ENCODE measurements at places on chromosomes 4 and X.

DNA sequence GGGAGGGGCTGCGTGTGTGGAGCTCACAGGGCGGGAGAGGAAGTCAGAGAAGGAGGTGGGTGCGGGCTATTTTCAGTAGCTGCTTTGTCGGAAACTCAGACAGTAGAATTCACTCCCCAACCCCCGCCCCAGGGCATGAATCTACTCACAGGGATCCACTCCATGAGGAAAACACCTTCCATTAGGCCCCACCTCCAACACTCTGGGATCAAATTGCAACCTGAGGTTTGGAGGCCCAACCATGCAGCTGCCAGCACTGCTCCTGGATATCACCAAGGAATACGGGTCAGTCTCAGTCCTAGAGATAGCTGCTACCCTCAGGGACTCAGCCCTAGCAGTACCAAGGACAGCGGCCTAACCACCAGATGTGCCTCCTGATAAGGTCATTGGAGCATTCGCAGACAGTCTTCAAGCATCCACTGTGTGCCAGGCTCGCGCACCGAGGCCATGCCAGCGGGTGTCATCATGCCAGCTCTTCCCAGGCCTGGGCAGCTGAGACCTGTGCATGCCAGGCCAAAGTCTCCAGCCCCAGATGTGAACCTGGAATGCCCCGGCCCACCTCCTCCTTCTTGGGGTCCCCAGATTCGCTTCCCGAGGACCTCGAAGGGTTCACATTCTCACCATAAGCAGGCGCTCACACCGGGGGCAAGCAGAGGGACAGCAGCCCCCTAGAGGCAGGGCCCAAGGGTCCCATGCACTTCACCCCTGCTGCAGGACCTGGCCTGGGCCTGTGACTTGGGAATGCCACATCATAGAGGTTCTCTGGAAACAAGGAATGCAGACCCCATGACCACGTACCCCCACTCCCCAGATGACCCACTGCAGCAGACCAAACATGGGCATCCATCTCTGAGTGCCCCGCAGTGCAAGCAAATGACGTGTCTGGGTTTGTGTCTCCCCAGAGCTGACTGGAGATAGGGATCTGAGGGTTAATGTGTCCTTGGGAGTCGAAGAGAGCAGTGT lies 102.3 kb downstream of the ADRA2C start:
- no peak for DNase-seq

DNA sequence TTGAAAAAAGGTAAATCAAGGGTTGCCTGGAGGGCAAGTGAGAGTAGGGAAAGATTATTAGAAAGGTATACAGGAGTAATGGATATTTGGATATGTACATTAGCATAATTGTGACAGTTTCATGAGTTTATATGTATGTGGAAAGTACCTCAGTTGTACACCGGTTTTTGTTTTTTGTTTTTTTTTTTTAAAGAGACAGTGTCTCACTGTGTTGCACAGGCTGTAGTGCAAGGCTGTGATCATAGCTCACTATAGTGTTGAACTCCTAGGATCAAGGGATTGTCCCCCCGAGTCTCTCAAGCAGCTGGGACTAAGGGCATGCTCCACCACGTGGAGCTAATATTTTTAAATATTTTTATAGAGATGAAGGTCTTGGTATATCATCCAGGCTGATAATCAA lies 15.3 kb upstream of the HPGD start:
- DNase-seq = no peak

DNA sequence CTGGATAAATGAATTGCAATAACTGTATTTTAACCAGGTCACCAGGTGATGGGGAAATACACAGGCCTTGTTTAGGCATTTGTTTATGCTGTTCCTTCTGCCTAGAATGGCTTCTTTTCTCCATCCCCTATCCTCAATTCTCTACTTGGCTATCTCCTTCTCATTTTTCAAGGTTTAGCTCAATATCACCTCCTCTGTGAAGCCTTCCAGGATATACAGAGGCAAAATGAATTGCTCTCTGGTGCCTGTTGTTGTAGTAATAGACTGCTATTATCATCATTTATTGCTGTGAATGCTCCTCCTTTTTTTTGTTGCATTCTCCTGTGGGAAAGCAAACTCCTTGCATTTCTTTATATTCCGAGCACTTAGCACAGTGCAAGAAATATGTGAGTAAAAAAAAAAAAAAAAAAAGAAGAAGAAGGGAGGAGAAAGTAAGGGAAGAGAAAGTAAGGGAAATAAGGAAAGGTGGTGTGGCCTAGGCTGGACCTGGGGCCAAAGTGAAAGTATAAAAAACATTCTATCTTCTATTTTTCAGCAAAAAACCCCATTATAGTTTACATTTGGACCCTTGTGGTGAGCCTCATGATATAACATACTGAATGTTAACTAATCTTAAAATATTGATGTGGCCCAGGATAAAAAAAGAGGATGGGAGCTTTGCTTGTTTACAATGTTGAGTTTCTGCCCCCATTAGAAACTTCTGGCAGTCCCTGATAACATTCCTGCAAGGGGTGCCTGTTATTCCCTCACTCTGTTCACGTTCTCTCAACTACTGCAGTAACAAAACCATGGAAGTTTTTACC lies 6.3 kb upstream of the STK26 start:
- DNase-seq = no peak

DNA sequence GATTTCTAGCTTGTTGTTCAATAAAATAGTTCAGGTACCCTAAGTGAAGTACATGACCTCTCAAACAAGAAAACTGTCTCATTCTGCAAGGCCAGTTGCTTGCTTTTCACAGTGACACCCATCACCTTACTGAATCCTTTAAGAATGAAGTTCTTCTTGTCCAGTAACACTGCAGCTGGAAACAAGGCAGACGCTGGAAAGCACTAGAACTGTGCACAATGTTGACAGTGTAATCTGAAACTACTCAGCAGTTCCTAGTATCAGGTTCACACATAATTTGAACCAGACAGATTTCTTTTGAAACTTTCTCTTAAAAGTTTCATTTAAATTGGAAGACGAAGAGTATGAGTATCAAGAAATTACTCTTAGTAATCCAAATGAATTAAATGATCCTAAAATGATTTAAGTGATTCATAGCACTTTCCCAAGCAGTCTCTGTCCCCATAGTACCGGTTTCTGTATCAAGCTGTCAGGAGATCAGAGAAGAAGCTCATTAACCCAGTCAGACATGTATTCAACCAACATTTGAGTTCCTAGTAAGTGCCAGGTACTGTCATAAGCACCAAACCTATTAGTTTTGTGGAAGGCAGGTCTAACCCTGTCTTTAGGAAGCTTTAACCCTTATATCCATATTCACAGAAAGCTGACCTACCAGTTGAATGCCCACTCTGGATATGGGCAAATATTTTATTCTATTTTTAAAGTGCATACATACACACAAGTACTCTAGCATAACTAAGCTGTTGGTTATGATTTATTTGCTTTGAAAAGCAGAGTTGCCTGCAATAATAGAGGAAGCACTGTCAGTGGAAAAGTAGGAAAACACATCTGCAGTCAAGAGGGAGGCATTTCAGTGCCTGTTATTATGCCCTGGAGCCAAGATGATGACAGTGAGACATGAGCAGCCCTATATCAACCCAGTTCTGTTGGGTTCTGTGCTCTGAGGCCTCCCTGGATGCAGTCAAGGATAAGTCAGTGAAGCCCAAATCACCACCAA lies 63.6 kb downstream of the PALLD start:
- DNase-seq = no peak

DNA sequence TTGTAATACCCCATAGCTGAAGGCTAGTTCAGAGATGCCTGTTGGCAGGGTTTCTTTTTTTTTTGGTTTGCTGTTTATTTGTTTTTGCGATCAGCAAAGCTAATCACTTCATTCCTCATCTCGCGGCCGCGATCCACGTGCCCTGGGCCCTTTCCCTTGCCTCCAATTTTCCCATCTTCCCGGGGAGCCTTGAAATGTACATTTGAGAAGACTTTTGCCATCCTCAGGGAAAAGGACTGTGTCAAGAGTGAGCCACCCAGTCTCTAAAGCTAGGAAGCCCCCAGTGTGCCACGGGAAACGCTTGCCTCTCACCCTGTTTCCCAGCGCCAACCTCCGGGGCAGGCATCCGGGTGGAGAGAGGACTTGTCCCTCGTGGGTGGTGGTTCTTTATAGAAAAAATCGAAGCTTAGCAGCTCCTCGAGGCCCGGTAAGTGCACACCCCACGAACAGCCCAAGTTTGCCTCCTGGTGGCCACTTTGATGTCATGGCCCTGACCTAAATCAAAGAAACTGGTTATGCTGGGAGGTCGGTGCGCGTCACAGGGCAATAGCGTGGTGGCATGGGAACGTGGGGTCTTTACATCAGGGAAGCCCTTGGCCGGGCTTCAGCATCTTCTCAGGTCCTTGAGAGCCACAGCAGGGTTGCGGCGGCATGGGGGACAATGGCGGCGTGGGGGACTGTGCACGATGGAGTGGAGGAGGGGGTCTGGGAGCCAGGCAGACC lies 42.0 kb downstream of the MAP7D3 start:
- DNase-seq = no peak

- no peak for DNase-seq
These were observed 16.8 kb downstream of the CT47C1 start for GRCh38 chrX:119089619-119090018.

- DNase-seq = no peak
These were observed 9.7 kb upstream of the EOLA2 start for GRCh38 chrX:149948016-149948415.

GRCh38 chrX:74242050-74242449 lies 61.9 kb upstream of the ZCCHC13 start:
- DNase-seq = no peak

- peak; percentile 77 for DNase-seq
These were observed 30.5 kb downstream of the CXCL8 start for GRCh38 chr4:73770917-73771316.

DNA sequence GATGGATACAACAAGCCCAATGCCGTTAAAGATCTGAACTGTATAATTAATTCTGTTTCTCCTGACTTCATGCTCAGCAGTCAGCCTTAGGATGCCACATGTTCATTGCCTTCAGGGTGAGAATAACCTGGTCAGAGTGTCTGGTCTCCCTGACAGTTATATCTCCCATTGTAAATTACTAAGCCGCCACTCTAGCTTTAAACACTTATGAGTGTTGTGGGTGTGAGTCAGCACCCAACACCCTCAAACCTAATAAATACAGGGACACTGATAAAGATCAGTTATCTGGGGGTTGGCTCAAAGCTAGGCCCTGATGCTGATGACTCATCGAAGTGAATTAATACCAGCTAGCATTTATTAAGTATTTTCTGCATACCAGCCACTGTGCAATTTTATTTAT lies 64.9 kb upstream of the DYNLT3 start:
- DNase-seq = no peak

DNA sequence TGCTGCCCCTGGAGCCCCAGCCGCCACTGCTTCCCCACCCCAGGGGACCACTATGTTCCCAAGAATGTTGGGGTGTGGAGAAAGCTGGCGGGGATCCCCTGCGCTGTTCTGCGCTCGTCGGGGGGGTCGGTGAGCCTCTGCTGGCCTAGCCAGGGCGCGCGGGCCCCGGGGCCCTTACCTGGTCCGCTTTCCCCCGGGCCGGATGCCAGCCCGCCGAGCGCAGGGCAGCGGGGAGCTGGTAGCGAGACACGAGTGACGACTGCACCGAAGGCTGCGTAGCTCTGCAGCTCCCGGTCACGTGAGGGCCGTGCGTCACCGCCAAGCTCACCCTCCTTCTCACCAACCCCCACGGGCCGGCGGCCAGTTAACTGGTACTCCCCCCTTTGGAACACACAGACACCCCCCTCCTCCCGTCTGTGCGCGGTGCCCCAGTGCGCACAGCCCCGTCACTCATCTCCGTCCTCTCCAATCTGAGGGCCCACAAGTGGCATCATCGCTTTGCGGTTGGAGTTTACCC lies at the start of gene BEX1:
Gene BEX1 (minus strand): TSS at position 254 of the 517 bp plus-strand sequence. CDS start 897 bp downstream, outside the sequence.
- DNase-seq = peak; percentile 79

GRCh38 chr4:59535541-59535940 lies 1664.6 kb upstream of the ADGRL3 start:
- no peak for DNase-seq

- DNase-seq = no peak
These were observed 39.3 kb upstream of the MXD4 start for GRCh38 chr4:2301225-2301642.

- DNase-seq = no peak
These were observed 12.6 kb downstream of the NEIL3 start for GRCh38 chr4:177322266-177322665.

DNA sequence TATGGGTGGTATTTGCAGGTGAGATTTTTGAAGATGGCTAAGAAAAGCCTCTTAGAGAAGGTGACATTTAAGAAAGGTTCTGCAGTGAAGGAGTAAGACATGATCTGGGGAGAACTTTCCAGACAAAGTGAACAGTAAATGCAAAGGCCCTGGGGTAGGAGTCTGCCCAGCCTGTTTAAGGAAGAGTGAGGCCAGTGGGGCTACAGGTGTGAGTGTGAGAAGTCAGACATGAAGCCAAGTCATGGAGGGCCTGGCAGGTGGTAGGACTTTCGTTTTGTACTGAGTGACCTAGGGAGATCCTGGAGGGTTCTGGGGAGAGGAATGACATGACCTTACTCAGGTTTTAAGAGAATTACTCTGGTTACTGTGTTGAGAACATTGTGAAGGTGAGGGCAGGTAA lies 21.5 kb downstream of the COQ2 start:
- no peak for DNase-seq

DNA sequence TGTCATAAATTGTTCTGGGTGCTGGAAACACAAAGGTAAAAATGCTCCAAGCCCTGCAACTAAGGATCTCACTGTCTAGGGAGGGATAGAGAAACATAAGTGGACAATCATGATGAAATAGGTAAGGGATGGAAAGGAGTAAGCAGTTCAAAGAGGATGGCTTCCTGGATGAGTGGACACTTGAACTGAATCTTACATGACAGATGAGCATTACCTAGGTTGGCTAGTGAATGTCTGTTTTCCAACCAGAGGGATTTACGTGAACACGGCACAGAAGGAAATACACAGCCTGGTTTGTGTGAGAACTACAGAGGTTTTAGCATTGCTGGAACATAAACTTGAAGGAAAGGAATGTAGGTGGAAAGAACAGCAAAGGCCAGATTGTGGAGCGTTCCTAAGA lies 150.2 kb upstream of the GALNT7 start:
- DNase-seq = no peak

- no peak for DNase-seq
These were observed 109.2 kb upstream of the AP1S2 start for GRCh38 chrX:15963858-15964257.

GRCh38 chr4:181688432-181688831 lies 554.8 kb upstream of the TENM3 start:
- no peak for DNase-seq

GRCh38 chrX:108211301-108211700 lies 119.7 kb downstream of the ATG4A start:
- no peak for DNase-seq

Measured in NCI-H774 (cell line).